Thymus (tissue), 14 donors: ENCODE measurements at places on chromosomes 13 and 19. TPM values are rescaled to one million over a fixed set of nuclear protein-coding genes. Genes with fewer than 3 reads are reported as not detected.

EHD2 gene
- polyA plus RNA-seq, result 14.2 TPM

EPS8L1 gene
- 26.6 TPM for polyA plus RNA-seq

- no peaks in the 10 kb centered on the region for H3K27me3 ChIP-seq
- H3K36me3 ChIP-seq, result peaks cover 9% of the 10 kb centered on the region
- H3K27ac ChIP-seq, result no peak overlapping the region
- DNase-seq, result no peak
- H3K4me1 ChIP-seq, result peaks cover 5% of the 10 kb centered on the region
Measured at GRCh38 chr13:98913741-98914140, 64.1 kb downstream of the DOCK9 start.

- no peak for DNase-seq
- H3K4me1 ChIP-seq, result no peaks in the 10 kb centered on the region
- no peak overlapping the region for H3K4me3 ChIP-seq
- no peaks in the 10 kb centered on the region for H3K36me3 ChIP-seq
- no peak overlapping the region for H3K27ac ChIP-seq
Measured at GRCh38 chr13:77902319-77902963, 16.2 kb downstream of the EDNRB start.

DNA sequence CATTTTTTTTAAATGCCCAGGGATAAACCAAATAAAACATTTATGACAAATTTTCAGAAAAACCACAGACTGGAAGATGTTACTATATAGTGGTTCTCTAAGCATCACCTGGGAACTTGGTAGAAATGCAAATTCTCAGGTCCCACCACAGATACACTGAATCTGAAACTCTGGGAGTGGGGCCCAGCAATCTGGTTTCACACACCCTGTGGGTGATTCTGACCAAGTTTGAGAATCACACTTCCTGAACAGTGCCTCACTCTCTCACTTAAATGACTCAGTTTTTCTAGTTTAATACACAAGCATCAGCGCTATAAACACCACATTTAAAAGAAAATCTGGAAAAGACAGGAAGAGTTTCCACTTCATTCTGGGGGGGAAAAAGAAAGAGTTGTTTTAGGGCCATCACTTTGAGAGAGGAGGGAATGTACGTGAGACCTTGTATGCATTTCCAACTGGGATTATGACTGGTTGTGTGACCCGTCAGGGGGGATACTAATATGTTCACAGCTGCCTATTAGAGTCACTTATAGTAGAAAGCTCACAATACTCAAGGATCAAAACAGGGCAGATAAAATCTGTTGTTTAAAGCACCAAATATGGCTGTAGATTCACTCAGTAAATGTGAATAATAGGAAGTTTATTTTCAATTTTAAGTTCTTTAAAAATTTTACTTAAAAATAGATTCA, 567.7 kb downstream of the GPC6 start:
- no peak for DNase-seq
- H3K27ac ChIP-seq, result no peak overlapping the region
- no peak overlapping the region for H3K4me3 ChIP-seq
- H3K4me1 ChIP-seq, result no peaks in the 10 kb centered on the region

- no peaks in the 10 kb centered on the region for H3K4me1 ChIP-seq
- H3K4me3 ChIP-seq, result no peak overlapping the region
- H3K36me3 ChIP-seq, result no peaks in the 10 kb centered on the region
- H3K27me3 ChIP-seq, result no peaks in the 10 kb centered on the region
Measured at GRCh38 chr19:41000310-41000737, 9.2 kb downstream of the CYP2B6 start.
